ENCODE measurements at places on chromosomes 4 and X.
A peak's percentile ranks its signal among the peaks of the same experiment; 100 is the strongest.

- DNase-seq = peak; percentile 31
Measured at GRCh38 chr4:101345271-101345595, 2.1 kb downstream of the PPP3CA start.

DNA sequence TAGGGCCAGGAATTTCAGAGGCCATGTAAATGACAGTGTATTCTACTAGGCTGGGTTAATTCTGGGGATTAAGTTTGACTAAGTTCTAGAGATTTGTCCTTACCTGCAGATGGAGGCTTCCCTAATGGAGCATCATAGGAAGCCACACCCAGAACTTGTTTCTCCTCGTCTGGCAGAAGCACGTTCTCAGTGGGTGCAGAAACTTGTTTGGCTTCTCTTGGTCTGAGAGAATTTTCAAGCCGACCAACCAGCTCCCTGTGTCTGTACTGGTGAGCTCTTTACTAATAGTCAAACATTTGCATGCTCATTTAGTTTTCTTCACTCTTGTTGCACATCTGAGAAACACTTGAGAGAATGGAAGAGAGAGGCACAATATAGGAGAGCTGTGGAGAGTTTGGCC lies 907 bp upstream of the ATP10D start:
- no peak for DNase-seq

DNA sequence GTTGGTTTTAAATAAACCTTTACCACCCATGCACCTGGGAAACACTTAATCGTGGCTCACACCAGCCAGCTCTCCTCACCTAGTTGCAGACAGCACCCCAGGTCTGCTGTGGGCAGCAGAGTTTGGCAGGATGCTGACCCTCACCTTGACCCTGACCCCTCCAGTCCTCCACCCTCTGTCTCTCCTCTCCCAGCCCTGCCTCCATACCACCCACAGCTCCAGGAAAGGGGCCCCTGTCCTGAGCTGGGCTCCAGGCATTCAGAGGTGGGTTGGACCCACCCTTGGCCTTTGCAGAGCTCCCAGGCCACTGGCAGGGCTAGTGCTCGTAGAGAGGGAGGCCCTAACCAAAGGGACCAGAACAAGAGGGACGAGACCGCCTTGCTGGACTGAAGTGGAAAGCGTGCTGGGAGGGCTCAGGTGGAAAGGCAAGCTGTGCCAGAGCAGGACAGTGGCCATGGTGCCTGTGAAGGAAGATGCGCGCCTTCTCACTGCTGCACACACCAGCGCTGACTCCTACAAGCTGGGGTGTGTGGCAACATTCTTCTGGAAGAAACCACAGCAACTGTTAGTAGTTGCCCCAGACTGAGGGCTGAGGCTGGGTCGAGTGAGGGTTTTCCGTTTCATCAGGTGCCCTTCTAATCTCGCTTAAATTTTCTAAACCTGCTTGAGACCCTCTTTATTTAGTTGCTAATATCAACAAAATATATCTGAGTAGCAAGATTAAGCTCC lies 10.7 kb upstream of the S100P start:
- no peak for DNase-seq

GRCh38 chr4:74095482-74095881 lies 3.5 kb downstream of the CXCL2 start:
- DNase-seq = peak; percentile 33

DNA sequence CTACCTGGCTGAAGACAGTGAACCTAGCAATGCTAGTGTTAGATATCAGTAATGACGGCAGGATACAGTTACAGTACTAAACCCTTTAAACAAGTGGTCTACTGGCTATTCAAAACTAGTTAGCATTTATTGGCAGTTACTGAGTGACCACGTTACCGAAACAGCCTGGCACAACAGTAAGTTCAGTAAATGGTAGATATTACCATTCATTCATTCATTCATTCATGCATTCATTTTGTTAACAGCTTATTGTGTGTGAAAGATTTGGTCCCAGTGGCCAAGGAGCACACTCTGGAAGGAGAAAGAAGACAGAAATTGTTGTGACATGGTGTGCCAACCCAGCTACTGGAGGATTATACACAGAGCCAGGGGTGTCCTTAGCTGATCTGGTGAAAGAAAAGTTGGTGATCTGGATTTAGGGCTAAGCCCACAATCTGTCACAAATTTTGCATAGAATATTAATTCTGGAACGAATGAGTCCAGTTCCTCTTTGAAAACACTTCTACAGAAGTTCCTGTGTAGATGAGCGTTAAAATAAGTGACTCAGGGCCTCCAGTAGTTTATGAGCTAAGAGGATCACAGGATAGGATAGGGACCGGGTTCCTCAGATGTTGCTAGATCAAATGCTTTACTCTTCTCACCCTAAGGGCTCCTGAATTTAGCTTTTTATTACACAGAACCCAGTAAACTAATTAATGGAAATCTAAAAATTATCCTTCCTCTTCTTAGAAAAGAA lies 179.1 kb downstream of the CBR4 start:
- no peak for DNase-seq
